ENCODE measurements at places on chromosomes 4 and X. TPM values are rescaled to one million over a fixed set of nuclear protein-coding genes. Genes with fewer than 3 reads are reported as not detected.

The FAAH2 gene
- total RNA-seq = 3.9 TPM

The NAP1L2 gene
- total RNA-seq = 1.9 TPM

DNA sequence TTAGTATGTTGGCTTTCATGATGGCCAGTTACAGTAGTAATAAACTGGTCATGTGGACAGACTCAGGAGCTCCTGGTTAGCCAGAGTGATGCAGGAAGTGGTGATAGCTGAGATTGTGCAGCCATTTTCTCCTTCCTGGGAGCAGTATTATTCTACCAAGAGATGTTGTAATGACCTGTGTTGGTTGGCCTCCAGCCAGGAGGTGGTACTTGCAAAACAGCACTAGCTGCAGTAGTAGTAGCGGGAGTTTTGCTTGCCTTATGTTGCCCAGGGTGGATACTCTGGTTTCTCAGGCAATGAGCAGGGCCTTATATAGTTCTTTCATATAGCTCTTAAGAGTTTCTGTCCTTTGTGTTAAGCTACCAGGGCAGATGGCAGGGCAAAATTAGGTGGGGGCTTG lies 998.8 kb downstream of the GLUD2 start:
- ATAC-seq = no peak

GRCh38 chr4:17876943-17877342 lies 66.2 kb downstream of the NCAPG start:
- no peak for ATAC-seq

- no peak for ATAC-seq
Observed at GRCh38 chr4:109425405-109425804, 8.2 kb upstream of the SEC24B start.
